Amniotic stem cell (primary cell): ENCODE measurements at places on chromosomes 11 and 22.

DNA sequence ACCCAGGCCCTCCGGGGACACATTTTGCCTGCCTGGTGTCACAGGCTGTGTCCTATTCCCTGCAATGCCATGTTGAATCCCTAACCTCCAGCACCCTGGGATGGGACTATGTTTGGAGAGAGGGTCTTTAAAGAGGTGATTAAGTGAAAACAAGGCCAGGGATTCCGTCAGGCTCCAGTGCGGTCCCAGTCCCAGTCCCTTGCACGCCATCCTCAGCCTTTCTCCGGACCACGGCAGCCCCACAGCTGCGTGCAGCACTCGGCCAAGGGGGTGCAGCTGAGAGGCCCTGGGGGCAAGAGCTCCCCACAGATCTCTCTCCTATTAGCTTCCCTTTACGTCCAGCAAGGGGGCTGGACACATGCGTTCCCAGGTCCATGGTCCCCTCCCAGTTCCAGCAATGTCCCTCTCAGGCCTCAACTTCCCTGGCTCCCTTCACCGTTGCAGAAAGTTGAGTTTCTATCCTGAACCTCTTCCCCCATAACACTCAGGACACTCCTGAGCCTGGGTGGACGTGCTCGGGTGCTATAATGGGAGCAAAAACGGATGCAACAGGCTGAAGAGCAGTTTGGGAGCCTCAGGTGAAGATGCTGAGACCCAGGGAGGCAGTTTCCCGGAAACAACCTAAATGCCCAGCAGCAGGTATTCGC, 1422.7 kb downstream of the BRD1 start:
- DNase-seq: no peak

DNA sequence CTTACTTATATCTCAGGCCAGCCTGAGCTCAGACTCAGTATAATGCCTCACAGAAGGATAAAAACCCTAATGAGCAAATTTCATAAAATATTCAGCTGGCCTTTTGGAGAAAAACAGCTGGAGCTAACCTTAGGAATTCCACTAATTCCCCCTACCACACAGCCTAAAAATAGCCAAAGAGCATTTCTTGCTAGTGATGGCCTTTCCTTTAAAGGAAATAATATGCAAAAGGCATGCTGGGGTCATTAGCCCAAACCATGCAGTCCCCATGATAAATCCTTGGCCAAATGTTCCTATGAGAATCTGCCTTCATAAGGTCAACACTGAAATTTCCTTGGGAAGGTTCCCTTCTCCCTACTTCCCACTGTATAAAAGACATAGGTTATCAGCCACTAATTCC, 38.2 kb downstream of the SYTL2 start:
- no peak for DNase-seq

- DNase-seq: no peak
Measured at GRCh38 chr11:63765688-63766241, 2.8 kb downstream of the ZFTA start.

GRCh38 chr11:12864316-12865156, 144.6 kb upstream of the RASSF10 start:
- no peak for DNase-seq

- no peak for DNase-seq
Measured at GRCh38 chr11:63870351-63871140, 31.6 kb downstream of the MARK2 start.

- no peak for DNase-seq
Measured at GRCh38 chr11:123469089-123469488, 39.0 kb downstream of the GRAMD1B start.

GRCh38 chr11:34154059-34154875, 48.8 kb downstream of the NAT10 start:
- no peak for DNase-seq
